Naive thymus-derived CD8-positive, alpha-beta T cell (primary cell): ENCODE measurements at places on chromosomes 5 and 9. TPM values are rescaled to one million over a fixed set of nuclear protein-coding genes. Genes with fewer than 3 reads are reported as not detected.
A peak's percentile ranks its signal among the peaks of the same experiment; 100 is the strongest.

DNA sequence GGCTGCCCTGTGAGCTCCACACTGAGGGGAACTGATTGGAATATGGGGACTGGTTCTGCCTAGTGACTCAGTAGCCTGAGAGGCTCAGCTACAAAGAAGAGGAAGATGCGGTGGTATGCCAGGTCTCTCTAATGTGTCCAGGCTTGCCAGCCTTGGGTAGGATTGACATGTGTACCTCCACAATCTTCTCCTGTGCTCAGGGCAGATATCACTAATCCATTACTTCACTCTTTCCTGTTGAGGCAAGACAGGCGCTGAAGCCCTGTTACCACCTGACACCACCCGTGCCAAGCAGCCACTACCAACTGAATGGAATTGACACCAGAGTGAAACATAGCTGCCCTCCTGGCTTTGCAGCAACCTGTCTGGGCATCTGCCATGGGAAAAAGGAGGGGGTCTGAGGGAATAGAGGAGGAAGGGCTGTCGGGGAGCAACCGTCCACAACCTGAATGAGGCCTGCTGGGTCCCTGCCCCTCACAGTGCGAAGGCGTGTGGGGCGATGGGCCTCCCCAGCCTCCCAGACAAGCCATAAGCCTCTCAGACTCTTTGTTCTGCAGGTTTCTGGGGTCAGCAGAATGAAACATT, 114.7 kb upstream of the CXCL14 start:
- H3K36me3 ChIP-seq: no peaks in the 10 kb centered on the region
- peaks cover 35% of the 10 kb centered on the region for H3K27me3 ChIP-seq
- H3K27ac ChIP-seq: no peak overlapping the region
- DNase-seq: no peak

CCDC192 gene
- not detected for total RNA-seq

FRMPD1 gene
- not detected for total RNA-seq

DNA sequence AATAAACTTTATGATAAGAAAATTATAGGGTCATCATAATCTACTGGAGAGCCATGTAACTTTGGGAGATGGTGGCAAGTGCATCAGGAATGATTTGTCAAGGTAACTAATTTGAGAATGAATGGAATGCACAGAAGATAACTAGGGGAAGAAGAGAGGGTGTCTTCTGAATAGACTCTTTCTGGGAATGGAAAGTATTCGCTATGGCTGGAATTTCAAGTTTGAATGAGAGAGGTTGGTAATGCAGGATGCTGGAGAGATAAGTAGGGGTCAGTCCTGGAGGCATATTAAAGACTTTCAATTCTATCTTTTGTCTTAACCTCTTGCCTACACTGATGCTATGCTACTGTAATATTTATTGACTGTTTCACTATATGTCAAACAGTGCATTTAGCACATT, 714.2 kb downstream of the CETN3 start:
- no peaks in the 10 kb centered on the region for H3K27me3 ChIP-seq
- no peaks in the 10 kb centered on the region for H3K36me3 ChIP-seq
- DNase-seq: no peak
- no peak overlapping the region for H3K4me3 ChIP-seq
- H3K4me1 ChIP-seq: no peaks in the 10 kb centered on the region

DDX4 gene
- total RNA-seq: not detected

- H3K36me3 ChIP-seq: no peaks in the 10 kb centered on the region
- peaks cover 18% of the 10 kb centered on the region for H3K27me3 ChIP-seq
- no peak overlapping the region for H3K4me3 ChIP-seq
- H3K4me1 ChIP-seq: no peaks in the 10 kb centered on the region
- no peak overlapping the region for H3K27ac ChIP-seq
Measured at GRCh38 chr9:131818089-131818488, 78.2 kb upstream of the RAPGEF1 start.

PAEP gene
- total RNA-seq: not detected

SPATA9 gene
- not detected for total RNA-seq

DNA sequence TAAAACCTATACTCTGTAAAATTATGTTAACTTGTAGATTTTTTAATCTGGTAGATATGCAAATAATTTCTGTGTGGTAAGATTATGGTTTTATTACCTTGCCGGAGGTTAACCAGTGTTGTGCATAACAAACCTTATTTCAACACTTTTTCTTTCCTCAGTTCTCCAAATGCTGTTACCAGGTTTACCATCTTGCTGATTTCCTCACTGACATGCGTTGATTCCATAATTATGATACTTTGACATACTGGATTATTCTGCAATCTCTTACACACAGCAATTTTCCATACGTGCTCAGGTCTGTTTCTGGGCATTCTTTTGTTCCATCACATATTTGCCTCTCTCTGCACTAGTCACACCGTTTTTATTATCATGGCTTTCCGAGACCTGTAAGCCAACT, 77.6 kb downstream of the TTC39B start:
- no peaks in the 10 kb centered on the region for H3K27me3 ChIP-seq
- no peak overlapping the region for H3K27ac ChIP-seq
- peaks cover 19% of the 10 kb centered on the region for H3K4me1 ChIP-seq
- no peak for DNase-seq
- H3K4me3 ChIP-seq: no peak overlapping the region

DNA sequence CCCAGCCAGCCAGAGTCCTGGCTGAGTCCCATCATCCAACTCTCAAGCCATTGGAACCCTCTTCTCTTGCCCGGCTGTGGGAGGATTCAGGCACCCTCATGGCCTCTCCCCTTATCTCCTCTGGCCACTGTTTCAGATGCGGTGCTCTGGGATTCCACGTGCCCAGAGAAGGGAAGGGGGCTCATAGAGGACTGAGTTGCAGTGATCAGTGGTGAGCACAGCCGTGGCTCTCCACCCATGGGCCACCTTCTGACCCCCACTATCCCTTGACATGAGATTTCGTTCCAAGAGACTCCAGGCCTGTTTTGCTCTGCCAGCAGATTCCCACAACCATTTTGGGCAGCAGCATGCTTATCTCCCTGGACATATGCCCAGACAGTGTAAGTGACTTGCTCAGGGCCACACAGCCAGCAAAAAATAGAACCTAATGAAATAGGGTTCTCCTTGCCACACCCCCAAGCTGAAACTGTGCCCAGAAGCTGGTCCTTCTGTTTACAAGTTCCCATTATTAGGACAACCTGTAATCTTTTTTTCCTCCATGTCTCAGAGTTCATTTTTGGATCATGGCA, 2.7 kb downstream of the GPX3 start:
- H3K27ac ChIP-seq: no peak overlapping the region
- peaks cover 14% of the 10 kb centered on the region for H3K27me3 ChIP-seq
- no peak overlapping the region for H3K4me3 ChIP-seq
- DNase-seq: no peak
- H3K36me3 ChIP-seq: no peaks in the 10 kb centered on the region

GRCh38 chr5:61766141-61766540, 434.1 kb downstream of the ZSWIM6 start:
- H3K36me3 ChIP-seq: no peaks in the 10 kb centered on the region
- DNase-seq: no peak
- H3K4me3 ChIP-seq: no peak overlapping the region
- H3K27ac ChIP-seq: no peak overlapping the region
- peaks cover 22% of the 10 kb centered on the region for H3K27me3 ChIP-seq
- no peaks in the 10 kb centered on the region for H3K4me1 ChIP-seq

- no peak overlapping the region for H3K4me3 ChIP-seq
- no peak for DNase-seq
- no peaks in the 10 kb centered on the region for H3K36me3 ChIP-seq
- peaks cover 2% of the 10 kb centered on the region for H3K27me3 ChIP-seq
- no peaks in the 10 kb centered on the region for H3K4me1 ChIP-seq
Measured at GRCh38 chr9:107945961-107946360, 456.4 kb upstream of the KLF4 start.

- no peak overlapping the region for H3K27ac ChIP-seq
- DNase-seq: no peak
- H3K36me3 ChIP-seq: no peaks in the 10 kb centered on the region
- peaks cover 28% of the 10 kb centered on the region for H3K4me1 ChIP-seq
Measured at GRCh38 chr5:172685091-172685490, 44.0 kb downstream of the NEURL1B start.

GRCh38 chr5:96823900-96824380, 16.2 kb upstream of the ERAP1 start:
- H3K27me3 ChIP-seq: no peaks in the 10 kb centered on the region
- DNase-seq: no peak
- peaks cover 47% of the 10 kb centered on the region for H3K4me1 ChIP-seq
- H3K4me3 ChIP-seq: no peak overlapping the region
- H3K27ac ChIP-seq: no peak overlapping the region
- no peaks in the 10 kb centered on the region for H3K36me3 ChIP-seq

GRCh38 chr5:93579692-93580062, 1.3 kb downstream of the NR2F1-AS1 start:
- no peak for DNase-seq
- H3K27me3 ChIP-seq: peaks cover 45% of the 10 kb centered on the region
- H3K4me3 ChIP-seq: peak overlapping the region; percentile 55
- peaks cover 27% of the 10 kb centered on the region for H3K4me1 ChIP-seq
- no peak overlapping the region for H3K27ac ChIP-seq

DNA sequence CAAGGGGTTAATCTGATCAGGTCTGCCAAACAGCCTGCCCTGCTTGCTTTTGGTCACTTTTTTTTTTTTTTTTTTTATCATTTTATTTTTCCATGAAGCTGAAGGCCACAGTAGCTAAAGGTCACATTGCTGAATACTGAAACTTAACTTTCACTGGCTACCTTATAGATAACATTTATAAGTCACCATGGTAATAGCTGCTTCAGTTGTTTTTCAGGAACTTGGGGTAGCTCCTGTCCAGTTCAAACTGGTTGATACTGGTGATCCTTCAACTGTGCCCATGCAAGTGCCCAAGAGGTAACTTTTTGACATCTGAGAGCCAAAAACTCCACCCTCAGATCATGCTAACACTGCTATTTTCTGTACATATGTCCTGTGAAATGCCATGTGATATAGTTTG, 68.3 kb upstream of the RGS7BP start:
- H3K27ac ChIP-seq: no peak overlapping the region
- no peaks in the 10 kb centered on the region for H3K4me1 ChIP-seq
- H3K27me3 ChIP-seq: no peaks in the 10 kb centered on the region
- no peak overlapping the region for H3K4me3 ChIP-seq
- DNase-seq: no peak
- no peaks in the 10 kb centered on the region for H3K36me3 ChIP-seq

ZNF879 gene
- total RNA-seq: 23.5 TPM

GRCh38 chr9:36163049-36163785, 6.0 kb upstream of the CCIN start:
- H3K27ac ChIP-seq: no peak overlapping the region
- H3K36me3 ChIP-seq: peaks cover 15% of the 10 kb centered on the region
- H3K4me3 ChIP-seq: no peak overlapping the region
- no peaks in the 10 kb centered on the region for H3K27me3 ChIP-seq
- peaks cover 30% of the 10 kb centered on the region for H3K4me1 ChIP-seq
- DNase-seq: no peak

DNA sequence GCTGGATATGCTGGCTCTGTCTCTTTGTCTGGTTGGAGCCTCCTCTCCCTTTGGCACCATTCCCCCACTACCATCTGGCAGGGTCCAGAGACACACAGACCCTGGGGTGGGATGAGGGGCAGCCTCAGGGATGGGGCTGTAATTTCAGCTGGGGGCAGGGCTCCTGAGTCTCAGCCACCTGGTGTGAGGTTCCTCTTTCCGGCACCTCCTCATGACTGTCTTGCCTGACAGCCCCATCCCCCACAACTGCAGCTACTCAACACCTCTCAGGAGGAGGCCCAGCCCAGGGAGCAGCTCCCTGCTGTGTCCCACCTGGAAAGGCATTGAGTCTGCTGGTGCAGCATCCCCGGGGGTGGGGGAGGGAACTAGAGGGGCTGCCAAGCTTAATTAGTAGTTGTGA, 11.7 kb upstream of the RPS14 start:
- no peak for DNase-seq
- no peak overlapping the region for H3K27ac ChIP-seq
- peaks cover 15% of the 10 kb centered on the region for H3K4me1 ChIP-seq
- H3K27me3 ChIP-seq: peaks cover 2% of the 10 kb centered on the region
- no peaks in the 10 kb centered on the region for H3K36me3 ChIP-seq
- H3K4me3 ChIP-seq: no peak overlapping the region

- DNase-seq: no peak
- peaks cover 15% of the 10 kb centered on the region for H3K27me3 ChIP-seq
- no peak overlapping the region for H3K27ac ChIP-seq
Measured at GRCh38 chr5:176870110-176870591, 29.0 kb downstream of the HK3 start.

DNA sequence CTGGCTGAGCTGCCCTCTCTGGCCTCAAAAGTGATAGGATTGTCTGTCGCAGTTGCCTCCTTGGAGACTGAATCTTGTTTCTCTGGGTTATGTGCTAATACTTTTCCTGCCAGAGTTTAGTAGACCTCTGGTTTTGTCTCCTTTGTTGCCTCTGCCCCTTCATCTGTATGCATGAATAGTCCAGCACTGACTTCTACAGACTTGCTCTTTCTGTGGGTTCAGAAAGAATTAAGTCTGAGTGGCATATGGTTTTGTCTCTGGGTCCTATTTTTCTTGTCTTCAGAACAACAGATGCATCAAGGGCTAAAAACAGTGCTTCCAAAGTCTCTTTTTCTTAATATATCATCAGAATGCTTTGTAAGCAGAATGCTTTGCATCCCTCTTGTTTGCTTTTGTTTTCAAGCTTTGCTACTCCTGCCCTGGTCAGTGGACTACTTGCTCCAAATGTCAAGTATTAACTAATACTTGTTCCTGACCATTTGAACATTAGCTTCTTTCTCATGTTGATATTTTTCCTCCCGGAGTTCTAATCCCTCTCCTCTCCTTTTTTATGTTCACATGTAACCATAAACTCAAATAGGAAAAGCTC, 131.7 kb downstream of the UNC13B start:
- DNase-seq: no peak
- H3K4me1 ChIP-seq: no peaks in the 10 kb centered on the region
- peaks cover 10% of the 10 kb centered on the region for H3K27me3 ChIP-seq
- no peak overlapping the region for H3K27ac ChIP-seq

IL9 gene
- not detected for total RNA-seq

WWC1 gene
- total RNA-seq: 0.62 TPM
